Right ventricle myocardium inferior (tissue), 1 donor: ENCODE measurements at places on chromosomes 3 and 15. TPM values are rescaled to one million over a fixed set of nuclear protein-coding genes. Genes with fewer than 3 reads are reported as not detected.
A peak's percentile ranks its signal among the peaks of the same experiment; 100 is the strongest.

- no peak for DNase-seq
Observed at GRCh38 chr3:159250961-159251360, 449.1 kb downstream of the MFSD1 start.

DNA sequence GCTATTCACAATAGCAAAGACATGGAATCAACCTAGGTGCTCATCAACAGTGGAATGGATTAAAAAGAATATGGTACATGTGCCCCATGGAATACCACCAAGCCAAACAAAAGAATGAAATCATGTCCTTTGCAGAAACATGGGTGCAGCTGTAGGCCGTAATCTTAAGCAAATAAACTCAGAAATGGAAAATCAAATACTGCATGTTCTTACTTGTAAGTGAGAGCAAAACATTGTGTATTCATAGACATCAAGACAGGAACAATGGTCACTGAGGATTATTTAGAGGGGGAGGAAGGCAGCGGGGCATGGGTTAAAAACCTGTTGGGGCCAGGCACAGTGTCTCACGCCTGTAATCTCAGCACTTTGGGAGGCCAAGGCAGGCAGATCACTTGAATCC is 304.7 kb upstream of the ROBO2 start:
- DNase-seq: no peak

DNA sequence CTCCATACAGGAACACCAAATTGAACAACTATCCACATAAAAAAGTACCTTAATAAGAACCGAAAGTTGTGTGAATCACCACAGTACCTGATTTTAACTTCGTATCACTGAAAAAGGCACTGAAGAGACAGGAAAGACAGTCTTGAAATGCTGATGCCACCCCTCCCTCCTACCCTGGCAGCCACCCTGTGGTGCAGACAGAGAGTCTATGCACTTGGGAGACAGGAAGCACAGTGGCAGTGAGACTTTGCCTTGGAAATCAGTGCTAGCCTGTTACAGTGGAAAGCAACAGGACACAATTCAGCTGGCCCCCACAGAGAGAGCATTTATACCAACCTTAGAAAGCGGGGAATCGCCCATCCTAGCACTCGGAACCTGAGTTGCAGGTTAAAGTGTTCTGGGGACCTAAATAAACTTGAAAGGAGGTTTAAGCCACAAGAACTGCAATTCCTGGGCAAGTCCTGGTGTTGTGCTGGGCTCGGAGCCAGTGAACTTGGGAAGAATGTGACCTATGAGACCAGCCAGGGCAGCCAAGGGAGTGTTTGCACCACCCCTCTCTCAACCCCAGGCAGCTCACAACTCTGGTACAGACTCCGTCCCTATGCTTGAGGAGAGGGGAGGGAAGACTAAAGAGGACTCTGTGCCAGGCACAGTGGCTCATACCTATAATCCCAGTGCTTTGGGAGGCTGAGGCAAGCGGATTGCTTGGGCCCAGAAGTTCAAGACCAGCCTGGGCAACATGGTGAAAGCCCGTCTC is 240.1 kb downstream of the ISL2 start:
- DNase-seq: peak; percentile 85

- no peak for DNase-seq
Observed at GRCh38 chr3:4525560-4526223, 32.5 kb downstream of the ITPR1 start.

GRCh38 chr3:49841126-49841696 is 15.2 kb downstream of the TRAIP start:
- no peak for DNase-seq

DNA sequence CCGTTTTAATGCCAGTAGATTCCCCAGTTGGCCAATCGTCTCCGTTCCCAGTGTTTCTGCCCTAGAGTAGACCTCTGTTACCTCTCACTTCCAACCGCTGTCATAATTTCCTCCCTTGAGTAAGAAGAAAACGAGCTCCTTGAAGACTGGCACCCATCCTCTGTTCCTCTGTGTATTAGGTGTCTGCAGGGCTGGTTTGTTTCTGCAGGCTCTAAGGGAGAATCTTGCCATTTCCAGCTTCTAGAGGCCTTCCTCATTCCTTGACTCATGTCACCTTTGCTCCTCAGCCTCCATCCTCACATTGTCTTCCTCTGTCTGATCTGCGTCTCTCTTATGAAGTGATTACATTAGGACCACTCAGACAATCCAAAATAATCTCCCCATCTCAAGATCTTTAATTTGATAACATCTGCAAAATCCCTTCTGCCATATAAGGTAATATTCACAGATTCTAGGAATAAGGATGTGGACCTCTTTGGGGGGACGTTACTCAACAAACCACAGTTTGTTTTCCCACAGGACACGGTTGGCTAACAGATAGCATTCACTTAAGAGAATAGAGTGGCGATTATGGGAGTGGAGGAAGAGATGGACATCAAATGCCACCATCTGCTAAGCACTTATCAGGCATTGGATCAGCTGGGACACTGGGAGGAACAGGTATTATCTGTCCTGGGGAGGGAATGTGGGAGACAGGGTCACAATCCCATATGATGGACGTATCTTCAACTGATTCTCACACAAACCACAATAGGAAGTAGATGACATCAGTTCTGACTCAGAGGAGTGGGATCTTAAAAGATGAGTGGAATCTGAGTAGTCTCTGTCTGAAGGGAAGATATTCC is 17.1 kb downstream of the ARHGAP31 start:
- DNase-seq: no peak

GRCh38 chr3:30495172-30496065 is 111.0 kb upstream of the TGFBR2 start:
- no peak for DNase-seq

GRCh38 chr3:143063018-143063417 is 56.6 kb upstream of the CHST2 start:
- no peak for DNase-seq

GRCh38 chr3:16741890-16742289 is 136.7 kb upstream of the DAZL start:
- no peak for DNase-seq

Gene MST1R
- total RNA-seq: 1.2 TPM

DNA sequence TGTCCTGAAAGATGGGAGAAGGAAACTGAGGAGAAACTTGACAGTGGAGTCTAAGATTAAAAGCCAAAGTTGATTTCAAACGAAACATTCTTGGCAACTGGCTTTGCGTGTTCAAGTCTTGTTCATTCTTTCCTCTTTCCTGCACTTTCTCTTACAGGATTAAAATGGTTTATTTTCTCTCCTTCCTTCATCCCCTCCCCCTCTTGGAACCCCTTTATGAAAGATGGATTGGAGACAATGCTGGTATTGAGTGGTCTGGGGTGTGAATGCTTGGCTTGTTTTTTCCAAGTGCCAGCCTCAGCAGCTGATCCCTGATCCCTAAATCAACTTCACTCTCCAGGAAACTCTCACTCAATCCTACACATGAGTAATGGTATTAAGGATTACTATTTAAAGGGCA is 703 bp upstream of the LSAMP start:
- no peak for DNase-seq

Gene TM4SF1
- 124 TPM for total RNA-seq

GRCh38 chr3:58173669-58174398 is 36.9 kb downstream of the DNASE1L3 start:
- DNase-seq: no peak

Gene GPR149
- total RNA-seq: not detected

DNA sequence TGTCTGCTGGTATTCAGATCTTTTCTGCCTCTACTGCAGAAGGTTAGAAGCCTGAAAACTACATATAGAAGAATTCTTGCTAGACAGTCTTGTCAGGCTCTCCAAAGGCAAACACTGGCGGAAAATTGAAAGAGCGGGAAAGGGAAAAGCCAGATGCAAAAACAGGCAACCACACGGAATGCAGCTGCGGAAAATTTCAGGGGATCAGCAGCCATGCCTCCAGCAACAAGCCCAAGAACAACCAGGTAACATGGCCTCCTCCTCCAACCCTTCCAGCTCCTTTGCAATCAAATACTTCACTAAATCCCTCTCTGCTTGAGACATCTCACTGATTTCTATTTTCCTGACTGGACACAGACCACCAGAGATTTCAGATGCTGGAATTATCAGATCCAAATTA is 9.6 kb downstream of the UBP1 start:
- no peak for DNase-seq

Gene B3GNT5
- total RNA-seq: 2.0 TPM

GRCh38 chr3:134381076-134381475 is 6.8 kb upstream of the AMOTL2 start:
- DNase-seq: no peak

GRCh38 chr3:100032243-100032642 is 82.1 kb downstream of the FILIP1L start:
- no peak for DNase-seq

- no peak for DNase-seq
Observed at GRCh38 chr15:76353903-76354302, 17.3 kb downstream of the ISL2 start.

DNA sequence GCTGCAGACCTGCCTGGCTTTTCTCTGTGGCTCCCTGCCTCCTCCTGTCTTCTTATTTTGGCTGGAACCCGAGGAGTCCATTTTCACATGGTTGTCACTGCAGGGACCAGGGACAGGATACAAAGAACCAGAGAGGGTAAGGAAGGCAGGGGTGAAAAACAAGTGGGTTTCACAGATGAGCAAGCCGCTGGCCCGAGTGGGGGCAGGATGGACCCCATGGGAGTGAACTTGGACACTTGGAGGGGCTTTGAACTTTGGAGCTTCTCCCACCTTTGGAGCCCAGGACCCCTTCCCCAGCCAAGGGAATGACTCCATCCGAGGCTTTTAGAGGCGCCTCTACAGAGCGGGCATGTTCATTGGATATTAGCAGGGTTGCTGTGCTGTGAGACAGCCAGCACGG is 26.9 kb upstream of the ADCY5 start:
- DNase-seq: no peak

Gene MORF4L1
- 333 TPM for total RNA-seq

- DNase-seq: no peak
Observed at GRCh38 chr3:36852071-36852470, 87.7 kb upstream of the DCLK3 start.

DNA sequence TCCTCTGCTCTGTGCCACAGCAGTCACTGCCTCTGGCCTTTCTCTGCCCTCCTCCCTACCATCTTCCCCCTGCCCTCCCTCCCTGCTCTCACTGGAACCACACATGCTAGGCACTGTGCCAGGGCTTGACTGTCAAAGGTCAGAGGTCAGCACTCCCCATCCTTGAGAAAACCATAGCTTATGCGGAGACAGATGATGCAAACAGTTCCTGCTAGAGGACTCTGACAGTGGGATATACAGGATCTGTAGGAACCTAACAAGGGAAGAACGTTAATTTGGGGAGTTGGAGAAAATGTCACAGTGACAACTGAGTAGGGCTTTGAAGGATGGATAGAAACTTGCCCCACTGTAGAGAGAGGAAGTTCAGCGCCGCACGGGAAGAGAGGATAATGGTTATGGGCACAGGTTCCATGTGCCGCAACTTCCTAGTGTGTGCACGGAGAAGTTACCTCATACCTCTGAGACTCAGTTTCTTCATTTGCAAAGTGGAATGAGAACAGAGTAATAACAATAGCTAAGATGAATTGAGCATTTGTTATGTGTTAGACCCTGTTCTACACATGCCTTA is 29.3 kb upstream of the XYLB start:
- no peak for DNase-seq

GRCh38 chr15:52360229-52361203 is 64.9 kb upstream of the MYO5C start:
- DNase-seq: no peak

DNA sequence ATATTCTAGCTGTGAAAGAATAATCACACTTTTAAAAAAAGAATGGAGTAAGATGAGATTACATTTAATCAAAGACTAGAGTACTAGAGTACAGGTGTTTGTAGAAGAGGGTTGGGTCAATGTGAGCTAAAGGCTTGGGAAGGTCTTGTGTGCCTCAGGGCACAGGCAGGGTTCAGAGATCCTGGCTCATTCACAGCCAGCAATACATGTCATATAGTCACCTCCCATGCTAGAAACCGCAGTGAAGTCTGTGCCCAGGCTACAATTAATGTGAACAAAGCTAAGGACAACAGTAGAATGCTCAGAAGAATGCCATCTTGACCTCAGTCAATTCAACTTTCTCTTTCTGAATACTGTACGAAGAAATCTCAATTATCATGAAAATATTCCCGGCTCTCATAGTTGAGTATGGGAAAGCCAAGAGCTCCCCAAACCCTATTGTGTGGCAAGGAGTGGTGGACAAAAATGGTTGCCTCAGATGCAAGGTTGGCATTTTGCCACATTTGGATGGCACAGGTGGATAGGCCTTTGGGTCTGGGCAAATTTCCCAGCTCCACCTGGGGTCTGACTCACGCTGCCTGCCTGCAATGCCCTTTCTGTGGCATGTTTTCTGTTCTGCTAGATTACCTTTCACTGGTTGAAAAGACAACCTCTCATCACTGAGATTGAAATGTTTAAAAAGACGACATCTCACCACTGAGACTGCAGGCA is 70.2 kb downstream of the NMD3 start:
- DNase-seq: no peak

Gene TMEM207
- not detected for total RNA-seq

Gene CRYGS
- total RNA-seq: 1.2 TPM

Gene HYAL3
- 1.4 TPM for total RNA-seq

DNA sequence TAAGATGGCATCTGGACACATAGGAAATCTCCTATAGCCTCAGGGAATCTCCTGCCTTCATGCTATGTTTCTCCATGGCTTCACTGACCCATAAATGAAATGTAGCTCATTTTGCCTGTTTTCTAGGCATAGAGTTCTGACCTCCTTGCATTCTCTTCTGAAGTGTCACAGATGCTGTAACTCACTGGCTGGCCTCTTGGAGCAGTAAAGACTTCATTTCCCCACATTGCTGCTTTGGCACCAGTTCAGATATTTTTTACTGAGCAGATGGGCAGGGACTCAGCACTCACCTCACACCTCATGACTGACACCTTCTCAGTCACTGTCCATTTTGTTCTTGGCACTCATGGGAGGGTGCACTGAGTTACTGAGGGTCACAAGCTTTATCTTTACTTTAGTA is 286.7 kb upstream of the TGFBR2 start:
- no peak for DNase-seq

GRCh38 chr15:41695750-41696436 is 35.7 kb downstream of the MGA start:
- DNase-seq: no peak

Gene METTL6
- 6.8 TPM for total RNA-seq

Gene KIF15
- 1.2 TPM for total RNA-seq

- DNase-seq: no peak
Observed at GRCh38 chr3:142705198-142705597, 18.6 kb upstream of the TRPC1 start.

Gene PLA1A
- total RNA-seq: 2.0 TPM

Gene CD96
- total RNA-seq: 0.35 TPM
